NCI-H69 (cell line): ENCODE measurements at places on chromosomes 3 and 15.

GRCh38 chr3:195068084-195069080 is 202.6 kb downstream of the XXYLT1 start:
- DNase-seq = peak; percentile 24

- DNase-seq = no peak
These were observed 238.7 kb downstream of the EPHB1 start for GRCh38 chr3:135033737-135034136.

- DNase-seq = no peak
These were observed 41.7 kb upstream of the SPSB4 start for GRCh38 chr3:141009496-141009895.

GRCh38 chr3:24640330-24640877 is 145.8 kb upstream of the THRB start:
- DNase-seq = peak; percentile 67

DNA sequence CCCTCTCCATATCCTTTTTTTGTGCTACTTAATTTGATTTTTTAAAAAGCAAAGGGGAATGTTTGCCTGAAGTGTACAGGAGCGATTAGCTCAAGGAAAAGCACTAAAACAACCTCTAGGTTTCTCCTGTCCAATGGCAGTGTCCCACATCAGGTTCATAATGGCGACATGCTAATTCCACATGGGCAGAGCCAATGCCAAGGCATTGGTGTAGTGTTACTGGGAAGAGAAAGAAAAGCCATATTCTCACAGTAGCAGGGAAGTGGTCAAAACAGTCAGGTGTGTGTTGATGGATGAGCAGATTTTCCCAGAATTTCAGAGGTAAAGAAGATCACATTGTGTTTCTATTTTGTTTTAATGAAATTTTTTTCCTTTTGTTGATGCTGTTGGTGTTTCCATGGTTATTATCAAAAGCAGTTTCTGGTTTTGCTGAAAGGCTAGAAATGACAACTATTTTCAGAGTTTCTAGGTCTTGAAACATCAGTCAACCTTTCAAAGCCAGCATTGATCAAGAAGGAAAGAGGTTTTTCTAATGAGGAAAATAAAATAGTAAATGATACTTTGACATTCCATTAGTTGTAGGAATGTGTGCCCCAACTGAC is 65.2 kb downstream of the FNDC3B start:
- DNase-seq = peak; percentile 50

DNA sequence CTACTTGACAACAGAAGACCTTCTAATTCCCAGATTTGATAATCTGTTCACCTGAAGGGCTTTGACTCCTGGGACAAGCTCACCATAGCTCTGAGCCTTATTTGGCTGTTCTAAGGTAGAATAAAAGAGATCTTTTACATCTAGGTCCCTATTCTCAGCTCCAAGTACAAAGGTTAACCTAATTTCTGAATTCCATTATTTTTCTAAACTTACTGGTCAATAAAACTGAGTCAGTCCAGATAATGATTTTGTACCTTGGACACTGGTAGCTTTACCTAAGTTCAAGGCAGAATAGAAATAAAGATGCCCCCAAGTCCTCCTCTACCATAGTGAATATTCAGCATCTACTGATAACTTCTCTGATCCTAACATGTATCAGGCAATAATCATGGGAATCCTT is 81.8 kb upstream of the MEX3B start:
- DNase-seq = no peak

GRCh38 chr3:155211266-155211665 is 82.2 kb downstream of the STRIT1 start:
- no peak for DNase-seq

DNA sequence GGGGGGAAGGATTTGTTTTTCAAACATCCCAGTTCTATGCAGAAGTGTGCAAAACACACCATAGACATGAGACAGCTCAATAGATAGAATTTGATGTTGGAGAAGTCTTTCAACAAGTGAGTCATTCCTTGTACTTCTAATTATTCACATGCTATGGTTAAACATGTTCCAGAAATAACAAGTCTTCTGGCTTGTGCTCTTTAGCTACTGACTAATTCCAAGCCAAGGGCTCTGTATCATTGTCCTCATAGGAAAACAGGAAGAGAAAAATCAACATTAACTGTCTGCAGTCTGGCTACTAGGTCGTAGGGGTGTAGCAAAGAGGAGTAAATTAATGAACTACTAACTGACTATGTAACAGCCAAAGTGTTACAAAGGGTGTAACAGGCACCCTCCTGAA is 25.8 kb downstream of the LDHAL6B start:
- peak; percentile 43 for DNase-seq

- DNase-seq = no peak
These were observed 600.8 kb downstream of the FOXP1 start for GRCh38 chr3:70982700-70983140.

DNA sequence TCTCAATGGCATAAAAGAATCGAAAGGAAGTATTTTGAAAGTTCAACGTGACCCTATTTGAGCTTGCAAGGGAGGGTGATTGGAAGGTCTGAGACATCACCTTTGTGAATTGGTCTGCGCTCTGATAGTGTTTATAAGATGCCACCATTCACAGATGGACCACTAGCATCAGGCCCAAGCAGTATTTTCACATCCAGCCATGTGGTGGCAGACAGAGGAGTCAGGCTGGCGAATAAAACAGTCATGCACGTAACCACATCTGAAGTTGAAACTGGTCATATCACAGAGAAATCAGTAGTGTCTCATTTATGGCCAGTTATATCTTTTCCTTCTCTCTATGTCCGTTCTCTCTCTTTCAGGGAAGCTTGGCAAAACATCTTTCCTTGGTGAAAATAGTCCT is 170.1 kb upstream of the ONECUT1 start:
- no peak for DNase-seq

GRCh38 chr15:73936181-73936580 is 9.9 kb downstream of the LOXL1 start:
- peak; percentile 3 for DNase-seq

GRCh38 chr3:16460273-16460672 is 53.2 kb downstream of the RFTN1 start:
- DNase-seq = no peak

- DNase-seq = peak; percentile 22
These were observed 2.3 kb downstream of the GORASP1 start for GRCh38 chr3:39104961-39105686.

DNA sequence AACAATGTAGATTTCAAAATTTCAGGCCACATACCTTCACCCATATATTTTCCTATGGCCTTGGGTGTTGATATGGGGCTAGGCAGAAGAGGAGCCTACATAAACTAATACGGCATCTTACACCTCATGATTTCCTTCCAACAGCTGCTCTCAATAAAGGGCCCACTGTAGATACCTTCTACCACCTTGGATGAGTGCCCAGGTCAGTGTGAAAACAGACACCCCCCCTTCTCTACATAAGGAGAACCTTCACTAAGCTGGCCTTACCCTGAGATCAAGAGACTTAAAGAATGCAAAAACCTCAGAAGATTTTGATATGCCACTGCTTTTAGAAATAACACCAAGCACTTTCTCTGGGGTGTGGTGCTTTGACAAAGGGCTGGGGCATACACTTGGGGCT is 42.7 kb downstream of the SH3BP5 start:
- DNase-seq = no peak

DNA sequence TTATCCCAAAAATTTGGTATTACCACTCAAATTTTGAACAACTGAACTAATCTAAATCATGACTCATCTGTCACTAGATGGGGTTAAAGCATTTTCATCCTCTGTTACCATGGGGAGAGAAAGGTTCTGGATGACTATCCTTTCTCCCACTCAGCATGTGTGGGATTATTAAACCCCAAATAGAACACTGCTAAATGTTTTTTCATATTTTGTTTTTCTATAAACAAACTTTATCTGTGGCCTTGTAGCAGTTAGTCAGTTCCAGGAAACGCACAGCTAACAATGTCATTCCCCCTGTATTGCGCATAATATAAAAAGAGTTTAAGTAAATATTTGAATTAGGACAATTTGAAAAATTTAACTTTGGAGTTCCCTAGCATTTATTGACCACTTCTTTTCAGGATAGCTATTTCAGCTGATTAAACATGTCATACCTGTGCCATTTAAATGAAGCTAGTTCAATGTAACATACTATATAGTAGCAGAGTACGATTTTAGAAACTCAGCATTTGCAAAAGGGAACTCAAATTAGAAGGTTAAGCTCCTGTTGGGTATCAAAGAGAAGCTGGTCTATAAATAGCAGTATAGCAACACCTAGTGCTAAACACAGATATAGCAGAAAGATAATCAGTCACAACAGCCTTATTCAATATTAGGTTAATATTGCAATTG is 9.2 kb upstream of the TMEM212 start:
- DNase-seq = peak; percentile 53

DNA sequence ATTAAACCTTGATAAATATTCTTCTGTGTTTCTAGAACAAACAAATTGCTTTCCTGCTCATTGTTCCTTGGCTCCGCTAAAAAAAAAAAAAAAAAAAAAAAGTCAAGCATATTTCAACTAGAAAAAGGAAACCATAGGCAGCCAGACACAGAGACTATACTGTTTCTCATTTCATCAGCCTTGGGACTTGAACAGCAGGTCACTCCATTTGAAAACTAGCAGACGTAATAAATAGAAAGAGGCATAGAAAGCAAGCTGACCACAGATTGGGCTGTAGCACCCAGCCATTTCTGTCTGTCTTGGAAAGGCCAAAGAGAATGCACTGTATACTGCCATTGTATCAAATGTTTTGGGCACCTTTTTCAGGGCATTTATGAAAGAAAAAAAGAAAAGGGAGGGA is 697.1 kb downstream of the NLGN1 start:
- peak; percentile 94 for DNase-seq

- DNase-seq = no peak
These were observed 61.4 kb upstream of the ZBTB38 start for GRCh38 chr3:141306922-141307321.

GRCh38 chr15:77021803-77022381 is 27.0 kb downstream of the PSTPIP1 start:
- DNase-seq = no peak

- DNase-seq = no peak
These were observed 427.0 kb downstream of the NTRK3 start for GRCh38 chr15:87829332-87830050.

DNA sequence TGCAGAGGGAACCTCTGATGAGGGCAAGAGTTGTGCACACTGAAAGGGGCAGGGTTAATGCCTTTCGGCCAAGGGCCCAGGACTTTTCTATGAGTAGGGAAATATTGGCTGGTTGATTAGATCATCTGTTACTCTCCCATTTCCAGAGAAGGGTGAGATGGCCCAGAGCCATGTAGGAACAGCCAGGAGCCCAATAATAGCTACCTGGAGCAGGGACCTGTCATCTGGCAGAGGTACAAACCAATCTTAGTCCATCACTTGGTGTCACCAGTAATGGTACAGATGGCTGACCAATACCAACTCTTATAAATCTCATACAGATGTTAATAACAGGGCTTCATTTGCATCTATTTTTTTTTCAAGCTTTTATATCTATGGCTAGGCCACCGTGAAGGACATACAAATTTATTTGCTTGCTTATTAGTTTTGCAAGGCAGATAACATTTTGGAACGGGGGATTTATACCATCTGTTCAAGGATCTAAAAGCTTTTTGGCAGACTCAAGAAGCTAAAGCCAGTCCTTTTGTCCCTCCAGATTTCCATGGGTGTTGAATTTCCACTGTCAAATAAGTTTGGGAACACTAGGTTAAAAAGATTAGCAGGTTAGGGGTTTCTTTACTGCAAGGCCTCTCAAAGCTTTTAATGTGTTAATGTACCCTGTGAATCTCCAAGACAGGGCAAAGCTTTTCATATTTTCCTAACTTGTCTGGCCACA is 79.3 kb downstream of the TNIK start:
- no peak for DNase-seq

DNA sequence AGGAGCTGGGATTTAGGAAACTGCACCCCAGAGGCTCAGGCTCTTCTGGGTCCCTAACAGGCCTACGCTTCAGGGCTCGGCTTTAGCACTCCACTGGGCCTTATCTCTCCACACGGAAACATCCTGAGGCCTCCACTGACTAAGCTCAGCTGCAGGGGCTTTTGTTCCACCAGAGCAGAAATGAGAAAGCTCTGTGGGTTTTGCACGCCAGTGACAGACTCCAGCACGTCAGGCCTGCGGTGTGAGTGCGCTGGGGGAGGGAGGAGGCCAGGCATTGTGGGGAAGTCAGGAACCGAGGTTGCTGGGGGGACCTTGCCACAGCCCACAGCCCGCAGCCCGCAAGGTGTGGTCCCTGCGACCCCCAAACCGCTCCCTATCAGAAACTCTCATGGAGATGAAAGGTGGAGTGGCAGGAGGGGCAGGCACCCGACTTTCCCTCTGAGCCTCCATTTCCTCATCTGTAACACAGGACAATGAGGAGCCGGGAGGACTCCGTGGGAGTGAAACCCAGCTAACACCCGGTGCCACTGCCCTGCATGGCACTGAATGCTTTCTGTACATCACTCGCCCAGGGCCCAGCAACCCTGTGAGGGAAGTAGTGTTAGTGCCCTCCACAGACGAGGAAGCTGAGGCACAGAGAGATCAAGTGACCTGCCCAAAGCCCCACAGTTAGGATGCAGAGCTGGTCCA is 106.5 kb downstream of the TPRA1 start:
- no peak for DNase-seq

GRCh38 chr3:138846262-138846791 is 11.6 kb upstream of the PIK3CB start:
- DNase-seq = no peak

DNA sequence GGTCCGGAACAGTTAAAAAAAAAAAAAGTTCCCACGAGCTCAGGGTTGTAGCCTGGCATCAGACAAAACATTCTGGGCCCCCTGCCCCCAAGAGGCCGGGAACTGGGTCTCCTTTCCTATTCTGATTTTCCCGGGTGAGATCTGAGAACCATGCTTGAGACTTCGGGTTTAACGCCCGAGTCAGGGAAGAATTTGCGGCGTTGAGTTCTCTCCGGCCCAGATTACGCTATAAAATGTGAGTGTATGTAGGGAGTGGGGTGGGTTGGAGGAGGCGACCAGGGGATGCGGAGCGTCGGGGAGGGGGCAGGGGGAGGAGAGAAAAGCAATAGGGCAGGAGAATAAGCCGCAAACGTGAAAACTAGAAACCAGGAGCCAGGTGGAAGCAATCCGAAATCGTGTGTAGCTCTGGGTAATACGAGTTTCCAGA is 2.7 kb downstream of the ZIC1 start:
- no peak for DNase-seq

GRCh38 chr3:124360155-124360554 is 368.2 kb upstream of the ROPN1 start:
- no peak for DNase-seq

- no peak for DNase-seq
These were observed 160.0 kb downstream of the FRMD5 start for GRCh38 chr15:44034933-44035624.

- peak; percentile 68 for DNase-seq
These were observed 46.5 kb downstream of the CD86 start for GRCh38 chr3:122101646-122102045.
